Activated naive CD8-positive, alpha-beta T cell treated with anti-CD3 and anti-CD28 coated beads, Interleukin-2, amount 50 U/mL, for 16 hours (primary cell): ENCODE measurements at places on chromosomes 13 and 19.

- no peak for DNase-seq
Observed at GRCh38 chr19:19276386-19276785, 3.3 kb upstream of the TM6SF2 start.

- DNase-seq: no peak
Observed at GRCh38 chr19:28010656-28011055, 1202.3 kb downstream of the UQCRFS1 start.

DNA sequence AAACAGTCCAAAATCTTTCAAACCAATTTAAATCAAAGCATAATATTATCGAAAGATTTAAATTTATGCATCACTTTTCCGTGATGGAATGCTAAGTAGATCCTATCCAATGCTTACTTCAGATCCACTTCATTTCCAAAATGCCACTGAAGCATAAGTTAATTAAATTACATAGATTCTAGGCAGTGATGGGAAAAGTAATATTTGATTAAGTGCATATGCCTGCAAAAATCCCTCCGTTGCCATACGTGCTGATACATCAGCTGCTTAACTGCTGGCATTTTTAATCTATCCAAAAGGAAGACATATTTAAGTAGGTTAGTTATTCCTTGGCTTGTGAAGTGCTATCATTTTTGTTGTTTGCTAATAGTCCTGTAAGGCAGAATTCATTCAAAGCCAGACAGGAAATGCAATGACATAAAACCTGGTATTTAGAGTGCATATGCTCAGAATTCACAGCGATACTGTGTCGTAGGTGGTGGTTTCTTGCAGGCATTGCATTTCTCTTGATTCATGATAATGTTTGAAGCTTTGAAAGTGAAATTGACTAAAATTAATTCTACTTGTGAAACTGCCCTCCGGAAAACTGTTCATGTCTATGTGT, 738.3 kb upstream of the GPC6 start:
- DNase-seq: no peak

- DNase-seq: no peak
Observed at GRCh38 chr19:50720921-50721381, 1.3 kb upstream of the SHANK1 start.
